Activated gamma-delta T cell (primary cell): ENCODE measurements at places on chromosomes 6 and 20.

- no peak for DNase-seq
These were observed 53.7 kb downstream of the JARID2 start for GRCh38 chr6:15299430-15300131.

DNA sequence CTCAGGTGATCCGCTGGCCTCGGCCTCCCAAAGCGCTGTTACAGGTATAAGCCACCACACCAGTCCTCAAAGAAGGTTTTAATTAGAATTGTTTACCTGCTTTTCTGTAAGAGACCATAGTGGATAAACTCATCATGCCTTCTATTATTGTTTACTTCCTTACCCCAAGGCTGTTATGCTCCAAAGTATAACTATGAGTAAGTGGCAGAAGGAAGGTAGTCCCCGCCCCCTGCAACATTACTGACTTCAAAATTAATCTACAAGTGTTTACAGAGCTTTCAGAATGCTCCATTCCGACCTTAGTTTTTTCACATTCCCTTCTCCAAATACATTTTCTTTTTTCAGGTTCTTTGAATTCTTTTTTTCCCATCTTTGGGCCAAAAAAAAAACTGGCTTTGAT lies 480.5 kb upstream of the NOX3 start:
- no peak for DNase-seq

DNA sequence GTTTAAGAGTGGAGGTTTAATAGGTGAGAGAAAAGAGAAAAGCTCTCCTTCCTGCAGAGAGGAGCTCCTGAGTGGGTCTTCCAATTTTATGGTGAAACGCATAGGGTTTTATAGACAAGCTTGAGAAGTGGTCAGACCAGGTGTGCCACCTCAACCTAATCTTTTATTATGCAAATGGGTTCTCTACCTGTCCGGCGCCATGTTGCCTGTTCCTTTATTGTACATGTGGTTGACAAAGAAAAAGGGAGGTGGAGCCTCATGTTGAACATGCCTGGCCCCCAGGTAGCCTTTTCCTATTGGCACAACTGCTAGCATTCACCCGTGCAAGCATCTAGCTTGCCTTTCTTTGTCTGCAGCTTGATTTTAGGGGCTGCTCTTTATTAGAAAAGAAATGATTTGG lies 115.9 kb upstream of the F13A1 start:
- no peak for DNase-seq

DNA sequence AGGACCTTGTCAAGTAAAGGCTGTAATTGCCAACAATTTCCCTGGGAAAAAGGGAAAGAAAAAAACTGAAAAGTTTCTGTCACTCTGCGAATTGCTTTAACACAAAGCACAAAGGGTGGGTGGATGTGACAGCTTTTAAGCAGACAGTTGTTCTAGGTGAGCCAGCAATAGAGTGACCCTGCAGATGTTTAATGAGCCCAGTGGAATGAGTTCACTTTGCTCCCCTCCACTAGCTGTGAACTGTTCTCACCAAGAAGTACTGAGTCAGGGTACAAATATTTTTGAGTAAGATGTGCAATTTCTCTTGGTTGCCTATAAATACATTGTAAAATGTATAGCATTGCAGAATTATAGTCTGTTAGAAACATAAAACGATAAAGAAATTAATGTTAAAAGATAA lies 26.2 kb upstream of the LRRC1 start:
- DNase-seq: no peak

DNA sequence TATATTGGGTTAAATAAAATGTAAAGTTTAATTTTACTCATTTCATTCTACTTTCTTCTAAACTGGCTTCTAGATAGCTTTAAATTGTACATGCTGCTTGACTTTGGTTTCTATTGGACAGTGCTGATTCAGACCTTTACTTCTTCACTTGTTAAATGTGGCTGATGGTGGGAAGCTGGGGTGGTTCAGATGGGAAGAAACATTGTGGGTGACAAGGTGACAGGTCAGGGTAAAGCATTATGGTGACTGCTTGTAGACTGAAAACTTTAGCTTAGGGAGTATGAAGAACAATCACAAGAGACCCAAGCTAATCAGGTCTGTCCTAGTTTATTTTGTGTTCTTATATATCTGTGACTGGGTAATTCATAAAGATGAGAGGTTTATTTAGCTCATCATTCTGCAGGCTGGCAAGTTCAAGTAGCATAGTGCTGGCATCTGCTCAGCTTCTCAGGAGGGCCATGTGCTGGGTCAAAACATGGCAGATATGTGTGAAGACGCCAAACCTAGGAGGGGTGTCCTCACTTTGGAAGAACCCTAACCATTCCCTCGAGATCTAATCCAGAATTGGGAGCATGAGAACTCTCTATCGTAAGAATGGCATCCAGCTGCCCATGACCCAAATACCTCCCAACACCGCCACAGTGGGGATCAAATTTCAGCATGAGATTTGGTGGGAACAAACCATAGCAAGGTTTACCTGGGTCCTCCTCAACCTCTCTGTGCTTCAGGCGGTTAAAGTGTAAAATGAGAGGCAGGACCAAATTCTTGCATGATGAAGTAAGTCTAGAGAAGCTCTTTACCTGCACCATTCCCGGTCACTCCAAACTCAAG lies 102.8 kb downstream of the FYN start:
- DNase-seq: no peak

- no peak for DNase-seq
These were observed 107.1 kb upstream of the JAG1 start for GRCh38 chr20:10780901-10781300.

DNA sequence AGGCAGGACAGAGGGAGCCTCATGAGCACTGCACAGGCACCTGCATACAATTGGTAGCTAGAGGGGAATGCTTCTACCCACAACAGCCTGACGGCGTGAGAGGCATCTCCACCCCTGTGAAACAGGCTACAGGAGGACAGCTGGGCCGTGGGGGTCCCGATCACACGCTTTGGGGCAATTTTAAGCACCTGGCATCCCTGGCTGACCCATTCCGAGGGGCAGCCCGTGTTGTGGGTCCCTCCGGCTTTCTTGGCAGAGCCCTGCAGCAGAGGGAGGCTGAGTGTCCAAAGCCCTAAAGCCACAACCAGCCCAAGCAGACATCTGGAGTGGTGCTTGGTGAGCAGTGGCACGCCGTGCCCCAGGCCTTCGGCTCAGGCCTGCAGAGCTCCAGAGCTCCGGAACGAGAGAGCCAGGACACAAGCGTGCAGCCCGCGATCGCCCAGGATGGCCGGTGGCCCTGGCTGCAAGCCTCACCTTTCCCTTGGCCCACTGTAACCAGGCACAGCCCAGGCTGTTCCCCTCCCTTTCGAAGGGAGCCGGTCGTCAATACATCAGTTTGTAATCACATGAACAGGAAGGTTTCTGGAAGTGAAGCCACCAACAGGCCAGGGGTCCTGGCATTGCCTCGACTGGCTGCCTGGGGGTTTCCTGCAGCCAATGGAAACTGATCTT lies 81.4 kb downstream of the DLL1 start:
- no peak for DNase-seq

- no peak for DNase-seq
These were observed 22.3 kb upstream of the BMP7 start for GRCh38 chr20:57288651-57289277.

GRCh38 chr20:26218301-26218700 lies 521.6 kb upstream of the ZNF337 start:
- no peak for DNase-seq

- no peak for DNase-seq
These were observed 83.3 kb downstream of the HIVEP2 start for GRCh38 chr6:142861711-142862110.

DNA sequence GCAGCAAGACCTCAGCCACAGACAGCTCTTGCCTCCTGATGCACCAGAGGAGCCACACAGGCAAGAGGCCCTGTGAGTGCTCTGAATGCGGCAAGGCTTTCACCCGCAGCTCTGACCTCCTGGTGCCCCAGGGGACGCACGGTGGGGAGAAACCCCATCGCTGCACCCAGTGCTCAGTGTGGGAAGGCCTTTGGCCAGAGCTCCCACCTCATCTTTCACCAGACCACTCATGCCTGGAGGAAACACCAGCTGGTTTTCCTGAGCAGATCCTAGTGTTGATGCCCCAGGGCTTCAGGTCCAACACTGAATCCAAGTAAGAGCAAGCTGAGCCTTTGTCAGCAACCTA lies 37.0 kb upstream of the XRN2 start:
- no peak for DNase-seq

GRCh38 chr6:25472306-25472705 lies 179.7 kb upstream of the SCGN start:
- DNase-seq: no peak

- no peak for DNase-seq
These were observed 25.9 kb downstream of the GLO1 start for GRCh38 chr6:38676974-38677544.

- no peak for DNase-seq
These were observed 509.9 kb upstream of the SYNCRIP start for GRCh38 chr6:86152546-86152945.

- DNase-seq: no peak
These were observed 29.9 kb downstream of the FBXO30 start for GRCh38 chr6:145784683-145785082.

DNA sequence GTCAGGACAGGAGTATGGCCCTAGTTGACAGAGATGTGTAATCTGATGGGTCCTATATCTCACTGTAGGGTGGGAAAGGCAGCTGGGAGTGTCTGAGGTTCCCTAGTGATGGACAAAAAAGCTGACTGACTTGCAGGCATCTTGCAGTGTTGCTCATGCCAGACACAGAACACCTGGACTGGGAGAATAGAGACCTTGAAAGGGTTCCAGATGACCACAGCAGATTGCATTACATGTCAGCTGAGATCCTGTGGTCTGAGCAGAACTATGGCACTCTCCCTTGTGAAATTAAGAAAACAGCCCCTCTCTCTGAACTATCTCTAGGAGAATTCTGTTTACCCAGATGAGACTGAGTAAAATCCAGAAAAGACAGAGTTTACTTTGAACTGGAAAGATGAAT lies 212.6 kb upstream of the MAN1A1 start:
- DNase-seq: no peak

- no peak for DNase-seq
These were observed 199.1 kb upstream of the RUNX2 start for GRCh38 chr6:45129051-45129450.

DNA sequence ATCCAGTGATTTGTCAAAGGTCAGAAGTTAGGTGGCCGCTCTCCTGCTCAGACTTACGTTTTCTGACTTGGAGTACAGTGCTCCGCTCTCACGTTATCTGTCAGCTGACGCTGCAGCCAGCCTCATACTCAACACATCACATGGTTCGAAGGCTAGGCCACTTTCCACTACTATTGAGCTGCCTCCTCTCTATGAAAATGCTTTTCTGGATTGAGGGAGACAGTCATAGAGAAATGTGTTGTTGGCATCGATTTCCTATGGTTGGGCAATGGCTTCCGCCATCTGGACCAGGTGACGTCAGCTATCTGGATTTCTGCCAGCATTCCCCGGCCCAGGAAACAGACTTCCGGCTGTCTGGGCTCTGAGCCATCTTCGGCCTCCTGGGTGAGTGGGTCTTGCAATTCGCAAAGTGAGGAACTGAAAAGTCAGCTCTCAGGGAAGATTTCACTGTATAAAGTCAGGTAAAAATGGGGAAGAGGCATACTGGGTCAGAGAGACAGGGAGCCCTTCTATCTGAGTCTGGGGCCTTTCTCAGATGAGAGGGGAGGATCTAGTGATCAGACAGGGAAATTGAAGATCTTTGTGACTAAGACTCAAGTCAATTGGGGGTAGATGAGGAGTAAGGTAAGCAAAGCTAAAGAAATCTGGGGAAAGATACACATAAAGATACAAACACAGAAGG lies 37.5 kb upstream of the IER3 start:
- no peak for DNase-seq

DNA sequence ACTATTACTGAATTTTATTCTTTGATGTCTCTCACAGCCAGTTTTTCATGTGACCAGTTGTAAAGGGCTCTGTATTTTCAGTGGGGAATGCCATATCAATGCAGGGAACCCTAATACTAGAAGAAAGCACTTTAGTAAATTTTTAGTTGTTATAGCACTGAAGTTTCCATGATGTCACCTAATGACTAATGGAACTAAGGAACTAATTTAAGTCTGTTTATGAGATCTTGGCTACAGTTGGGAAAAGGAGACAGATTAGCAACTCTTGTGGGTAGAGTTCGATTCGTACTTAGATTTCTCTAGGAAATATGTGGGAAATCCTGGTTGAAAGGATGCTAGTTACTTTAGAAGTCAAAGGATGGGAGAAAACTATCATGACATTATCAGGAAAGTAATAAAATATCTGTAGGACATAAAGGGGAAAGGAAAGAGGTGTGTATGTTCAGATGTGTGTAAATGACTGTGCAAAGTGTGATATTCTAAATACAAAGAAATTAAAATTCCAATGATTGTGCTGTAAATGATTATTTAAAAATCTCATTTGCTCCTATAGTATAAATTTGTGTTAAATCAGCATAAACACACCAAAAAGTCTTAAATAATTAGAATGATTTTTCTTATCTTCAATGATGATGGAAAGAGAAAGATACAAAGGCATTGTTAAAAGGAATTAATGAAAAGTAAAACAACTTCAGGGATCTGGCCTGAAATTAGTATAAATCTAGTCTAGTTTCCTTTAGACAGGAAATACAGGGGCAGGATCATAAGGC lies 103.4 kb downstream of the LRRC1 start:
- no peak for DNase-seq

- no peak for DNase-seq
These were observed 57.9 kb downstream of the KCNB1 start for GRCh38 chr20:49424536-49424935.

GRCh38 chr6:129701721-129702455 lies 8.1 kb downstream of the ARHGAP18 start:
- no peak for DNase-seq

DNA sequence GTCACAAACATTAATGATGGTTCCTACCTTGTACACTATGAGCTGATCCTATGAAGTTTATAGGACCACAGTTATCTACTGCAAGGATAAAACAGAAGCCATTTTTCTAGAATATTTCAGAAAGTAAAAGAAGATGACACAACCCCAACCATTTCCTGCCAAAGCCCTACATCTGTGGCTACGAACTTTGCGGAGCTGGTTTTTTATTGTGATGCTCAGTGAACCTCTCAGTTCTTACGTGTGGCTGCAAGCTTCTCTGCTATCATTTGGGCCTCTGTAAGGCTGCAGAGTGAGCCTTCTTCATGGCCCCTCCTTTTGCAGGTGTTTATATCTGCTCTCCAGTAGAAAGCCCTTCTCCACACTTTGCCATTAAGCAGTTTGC lies 17.8 kb upstream of the TAGAP start:
- DNase-seq: no peak

DNA sequence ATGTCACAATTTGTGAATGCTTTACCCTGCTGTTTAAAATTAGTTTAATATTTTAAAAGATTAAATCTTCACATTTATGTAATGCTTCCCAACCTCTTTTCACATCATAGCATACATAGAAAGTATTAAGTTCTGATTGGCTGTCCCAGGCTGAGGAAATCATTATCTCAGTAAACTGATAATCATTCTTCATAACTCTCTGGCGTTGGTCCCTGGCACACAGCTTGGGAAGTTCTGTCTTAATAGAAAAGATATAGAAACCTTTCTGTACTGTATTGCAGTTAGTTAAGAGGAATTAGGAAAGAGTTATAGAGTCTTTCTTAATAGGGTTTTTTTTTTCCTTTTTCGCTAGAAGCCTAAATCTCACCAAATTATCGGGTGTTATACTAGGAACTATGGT lies 85.4 kb downstream of the CBFA2T2 start:
- DNase-seq: no peak
